Fibroblast of upper back skin (primary cell): ENCODE measurements at places on chromosomes 6 and 20.

DNA sequence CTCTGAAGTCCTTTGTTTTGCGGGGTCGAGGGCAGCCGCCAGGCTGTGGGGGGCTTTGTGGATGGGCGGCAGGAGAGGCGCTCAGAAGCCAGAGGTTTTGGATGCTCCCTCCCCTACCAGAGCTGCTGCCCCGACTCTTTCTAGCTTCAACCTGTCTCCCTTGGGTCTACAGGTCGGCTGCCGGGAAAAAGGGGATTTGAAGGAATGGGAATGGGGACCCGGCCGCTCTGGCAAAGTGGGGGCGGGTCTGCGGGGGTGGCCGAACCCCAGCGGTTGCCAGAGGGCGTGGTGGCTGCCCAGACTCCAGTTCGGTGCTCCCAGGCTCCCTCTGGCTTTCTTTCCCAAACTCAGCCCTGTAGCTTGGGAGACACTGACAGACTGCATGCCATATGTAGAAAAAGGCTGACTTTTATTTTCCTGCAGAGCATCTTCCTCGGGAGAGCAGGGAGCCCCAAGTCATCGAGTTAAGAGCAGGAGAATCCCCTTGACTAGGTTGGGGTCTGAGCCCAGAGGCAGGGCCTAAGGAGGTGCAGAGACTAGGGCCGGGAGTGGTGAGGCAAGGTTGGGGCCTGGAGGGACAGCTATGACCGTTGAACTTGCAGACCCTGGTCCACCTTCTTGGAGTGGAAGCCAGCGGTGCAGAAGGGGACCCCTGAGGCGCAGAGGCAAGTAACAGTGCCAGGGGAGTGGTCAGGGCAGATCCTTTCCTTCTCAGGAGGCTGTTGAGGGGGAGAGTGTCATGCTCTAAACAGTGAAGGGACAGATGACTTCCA lies 1.4 kb upstream of the PPP1R18 start:
- DNase-seq: peak; percentile 42

DNA sequence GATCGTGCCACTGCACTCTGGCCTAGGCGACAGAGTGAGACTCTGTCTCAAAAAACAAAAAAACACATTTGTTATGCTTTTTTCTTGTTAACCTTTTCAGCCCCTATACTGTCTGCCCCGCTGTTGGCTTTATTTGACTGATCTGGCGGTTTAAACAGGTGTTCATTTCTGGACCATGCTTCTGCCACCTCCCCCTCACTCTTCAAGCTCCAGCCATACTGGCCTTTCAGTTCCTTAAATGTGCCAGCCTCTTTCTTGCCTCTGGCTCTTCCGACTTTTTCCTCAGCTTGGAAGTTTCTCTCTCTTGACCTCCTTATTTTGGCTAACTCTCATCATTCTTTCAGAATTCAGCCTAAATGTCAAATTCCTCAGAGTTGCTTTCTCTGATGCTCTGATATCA lies 35.2 kb upstream of the TXLNB start:
- DNase-seq: no peak

- peak; percentile 49 for DNase-seq
Measured at GRCh38 chr6:113396730-113397129, 460.4 kb upstream of the MARCKS start.

GRCh38 chr6:133705731-133706130 lies 183.2 kb upstream of the TCF21 start:
- peak; percentile 77 for DNase-seq

DNA sequence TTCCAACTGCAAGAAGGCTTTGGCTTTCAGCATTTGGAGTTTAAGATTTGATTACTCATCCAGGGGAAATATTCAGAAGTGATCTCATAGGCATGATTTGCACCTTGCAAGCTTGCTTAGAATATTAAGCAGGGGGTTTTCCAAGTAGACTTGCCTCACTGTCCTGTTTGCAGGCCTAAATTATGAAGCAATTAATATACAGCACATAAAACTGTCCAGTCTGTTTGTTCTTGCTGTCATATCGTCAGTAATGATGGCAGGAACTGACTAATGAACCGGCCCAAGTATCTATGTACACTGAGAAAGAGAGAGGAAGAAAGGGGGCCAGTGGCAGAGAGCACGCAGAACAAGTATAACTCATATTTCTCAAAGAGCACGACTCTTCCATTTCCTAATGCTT lies 212.5 kb upstream of the SUPT3H start:
- DNase-seq: peak; percentile 82

GRCh38 chr6:148169706-148170105 lies 172.9 kb upstream of the SASH1 start:
- no peak for DNase-seq

DNA sequence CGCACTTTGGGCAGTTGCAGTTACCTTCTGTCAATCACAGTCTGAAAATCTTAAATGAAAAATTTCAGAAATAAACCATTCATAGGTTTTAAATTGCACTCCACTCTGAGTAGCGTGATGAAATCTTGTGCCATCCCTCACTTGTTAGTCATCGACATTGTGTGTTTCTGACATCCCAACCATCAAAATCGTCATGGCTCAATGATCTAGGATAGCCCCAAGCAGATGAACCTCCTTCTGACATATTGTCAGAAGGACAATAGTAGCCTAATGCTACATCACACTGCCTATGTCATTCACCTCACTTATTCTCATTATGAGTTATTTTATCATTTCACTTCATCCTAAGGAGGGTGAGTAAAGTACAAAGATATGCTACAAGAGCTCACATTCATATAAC lies 284.8 kb downstream of the PTPRK start:
- DNase-seq: peak; percentile 19

GRCh38 chr20:7855545-7855944 lies 84.7 kb downstream of the HAO1 start:
- DNase-seq: no peak

DNA sequence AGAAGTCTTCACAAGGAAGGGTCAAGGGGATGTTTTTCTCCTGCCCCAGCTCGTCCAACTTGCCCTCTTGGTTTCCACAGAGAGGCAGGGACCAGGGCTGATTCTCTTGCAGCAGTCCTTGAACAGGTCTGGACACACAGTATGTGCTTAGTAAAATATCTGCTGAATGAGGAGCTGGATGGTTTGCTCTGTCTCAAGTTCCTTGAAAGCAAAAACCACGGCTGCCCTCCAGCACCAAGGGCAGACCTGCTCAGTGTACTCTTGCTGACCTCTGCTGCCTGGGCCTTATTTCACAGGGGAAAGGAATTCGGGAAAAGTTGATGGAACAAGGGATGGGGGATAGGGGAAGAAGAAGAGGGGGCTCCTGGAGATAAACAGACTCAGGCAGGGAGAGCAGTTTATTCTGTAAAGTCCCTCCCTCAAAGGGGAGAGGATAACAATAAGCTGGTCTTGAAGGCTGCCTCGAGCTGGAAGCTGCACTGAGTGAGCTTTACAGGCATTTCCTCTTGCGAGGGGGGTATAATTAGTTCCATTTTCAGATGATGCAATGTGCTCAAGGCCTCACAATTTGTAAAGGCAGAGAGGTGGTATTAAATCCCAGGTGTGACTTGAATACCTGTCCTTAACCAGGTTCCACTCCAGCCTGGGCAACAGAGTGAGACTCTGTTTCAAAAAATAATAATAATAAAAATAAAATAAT lies 10.3 kb downstream of the KCNK5 start:
- peak; percentile 38 for DNase-seq

GRCh38 chr6:142088858-142089216 lies 43.9 kb upstream of the GJE1 start:
- peak; percentile 52 for DNase-seq

GRCh38 chr6:90534337-90535025 lies 52.4 kb downstream of the MAP3K7 start:
- DNase-seq: no peak

DNA sequence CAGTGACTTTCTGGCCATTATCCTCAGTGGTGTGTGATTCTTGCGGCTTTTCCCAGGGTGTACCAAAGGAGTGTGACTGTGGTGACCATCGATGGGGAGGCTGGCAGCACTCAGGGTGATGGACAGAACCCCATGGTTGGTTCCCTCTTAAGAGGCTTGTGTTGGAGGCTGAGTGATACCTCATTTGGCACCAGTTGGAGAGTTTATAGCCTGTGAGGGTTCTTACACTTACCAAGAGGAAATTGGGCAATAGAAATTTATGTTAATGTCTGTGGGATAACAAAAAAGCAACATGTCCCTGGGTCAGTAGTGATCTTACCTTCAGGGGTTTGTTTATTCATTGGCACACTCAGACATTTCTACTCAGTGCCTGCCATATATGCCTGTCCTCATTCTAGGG lies 37.2 kb downstream of the DAAM2 start:
- no peak for DNase-seq

GRCh38 chr6:132081338-132081737 lies 130.2 kb upstream of the CCN2 start:
- no peak for DNase-seq

DNA sequence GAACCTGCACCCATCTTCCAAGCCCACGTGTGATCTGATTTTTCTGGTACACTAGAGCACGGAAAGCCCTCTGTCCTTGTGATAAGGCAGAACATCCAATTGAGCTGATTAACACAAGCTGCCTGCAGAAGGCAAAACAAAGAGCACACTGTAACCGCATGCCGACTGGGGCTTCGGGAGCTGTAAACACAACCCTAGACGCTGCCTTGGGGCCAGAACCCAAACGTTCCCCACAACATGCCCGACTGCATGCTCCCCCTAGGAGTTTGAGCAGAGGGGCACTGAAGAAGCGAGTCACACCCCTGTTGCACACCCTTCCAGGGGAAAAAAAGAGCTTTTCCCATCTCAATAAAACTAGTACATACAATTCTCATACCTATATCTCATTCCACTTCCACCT lies 470.7 kb downstream of the HTR1B start:
- no peak for DNase-seq
